ENCODE measurements at places on chromosomes 3 and 15.

DNA sequence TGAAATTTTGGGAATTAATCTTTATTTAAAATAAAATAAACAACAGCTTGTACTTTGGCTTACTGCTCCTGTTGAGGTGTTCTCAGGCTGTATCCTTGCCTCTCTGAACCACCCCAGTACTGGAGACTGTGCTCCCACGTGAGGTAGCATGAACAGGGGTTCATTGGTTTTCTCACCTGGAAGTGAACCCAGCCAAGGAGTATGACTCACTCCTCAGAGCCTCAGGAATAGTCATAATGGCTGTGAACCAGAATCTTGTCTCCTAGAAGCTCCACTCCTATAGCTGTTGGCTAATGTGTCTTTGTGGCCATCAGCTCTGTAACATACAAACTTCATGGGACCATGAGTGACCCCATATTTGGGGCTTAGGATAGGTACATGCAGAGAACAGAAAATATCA lies 122.5 kb upstream of the ST8SIA2 start:
- DNase-seq = no peak

- DNase-seq = no peak
These were observed 18.1 kb upstream of the LEKR1 start for GRCh38 chr3:156808025-156808424.

DNA sequence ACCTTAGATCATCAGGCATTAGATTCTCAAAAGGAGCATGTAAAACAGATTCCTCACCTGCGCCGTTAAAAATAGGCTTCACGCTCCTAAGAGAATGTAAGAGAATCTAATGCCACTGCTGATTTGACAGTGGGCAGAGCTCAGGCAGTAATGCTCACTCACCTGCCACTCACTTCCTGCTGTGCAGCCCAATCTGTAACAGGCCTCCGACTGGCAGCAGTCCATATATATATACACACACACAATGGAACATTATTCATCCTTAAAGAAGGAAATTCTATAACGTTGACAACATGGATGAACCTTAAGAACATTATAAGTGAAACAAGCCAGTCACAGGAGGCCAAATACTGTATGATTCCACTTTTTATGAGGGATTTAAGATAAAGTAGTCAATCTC lies 24.5 kb downstream of the ZNF148 start:
- DNase-seq = no peak

- DNase-seq = no peak
These were observed 1240.2 kb upstream of the ALCAM start for GRCh38 chr3:104126463-104126862.

- DNase-seq = no peak
These were observed 3.1 kb upstream of the CXCR6 start for GRCh38 chr3:45940004-45940780.

- DNase-seq = no peak
These were observed 30.1 kb upstream of the TMEM115 start for GRCh38 chr3:50389414-50389767.

GRCh38 chr3:182713743-182714517 lies 79.4 kb upstream of the ATP11B start:
- DNase-seq = peak; percentile 88

- DNase-seq = peak; percentile 54
These were observed 43.4 kb downstream of the DCP1A start for GRCh38 chr3:53303957-53304356.

- peak; percentile 84 for DNase-seq
These were observed 318.4 kb upstream of the COL8A1 start for GRCh38 chr3:99319961-99320360.

- DNase-seq = peak; percentile 52
These were observed 9.1 kb upstream of the SLC9C1 start for GRCh38 chr3:112302881-112303763.

DNA sequence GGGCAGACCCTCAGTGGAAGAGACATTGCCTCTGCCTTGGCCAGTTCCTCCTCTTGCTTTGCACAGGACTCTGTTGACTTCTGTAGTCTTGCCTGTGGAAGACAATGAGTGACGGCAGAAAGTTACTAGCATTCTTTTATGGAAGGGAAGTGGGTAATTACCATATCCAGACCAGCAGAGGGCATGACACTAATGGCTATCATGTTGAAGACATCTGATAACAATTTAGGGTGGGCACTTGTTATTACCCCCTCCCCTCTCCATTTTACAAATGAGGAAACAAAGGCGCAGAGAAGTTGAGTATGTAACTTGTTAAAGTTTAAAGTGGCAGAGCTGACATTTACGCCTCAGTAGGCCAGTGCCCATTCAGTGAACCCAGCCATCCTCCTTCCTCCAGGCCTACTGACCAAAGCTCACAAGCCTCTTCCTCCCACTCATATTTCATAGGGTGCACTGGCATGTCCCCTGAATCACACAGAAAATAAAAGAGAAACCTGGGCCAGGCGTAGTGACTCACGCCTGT lies 48.2 kb upstream of the FMN1 start:
- peak; percentile 54 for DNase-seq

DNA sequence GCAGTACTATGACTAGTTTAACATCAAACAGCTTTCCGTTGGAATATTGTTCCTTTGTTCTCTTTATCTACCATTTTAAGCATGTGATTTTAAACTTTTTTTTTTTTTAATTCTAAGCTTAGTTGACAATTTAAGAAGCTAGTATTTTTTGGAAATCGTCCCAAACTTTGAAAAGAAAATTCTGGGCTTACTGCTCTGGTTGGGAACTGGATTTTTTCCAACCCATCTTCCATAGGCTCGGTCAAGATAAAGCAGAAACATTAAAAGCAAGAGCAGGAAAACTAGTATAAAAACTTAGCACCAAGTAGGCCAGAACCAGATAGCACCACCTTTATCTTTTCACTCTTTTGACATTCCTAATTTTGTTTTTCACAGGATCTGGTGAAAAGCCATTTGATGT lies 49.9 kb downstream of the TSC22D2 start:
- DNase-seq = no peak

GRCh38 chr15:80698676-80699075 lies 3.6 kb downstream of the ABHD17C start:
- DNase-seq = peak; percentile 30

- DNase-seq = no peak
These were observed 56.3 kb upstream of the ITGA11 start for GRCh38 chr15:68488290-68488689.

- peak; percentile 69 for DNase-seq
These were observed 26.3 kb upstream of the DYNC1LI1 start for GRCh38 chr3:32596909-32597369.

DNA sequence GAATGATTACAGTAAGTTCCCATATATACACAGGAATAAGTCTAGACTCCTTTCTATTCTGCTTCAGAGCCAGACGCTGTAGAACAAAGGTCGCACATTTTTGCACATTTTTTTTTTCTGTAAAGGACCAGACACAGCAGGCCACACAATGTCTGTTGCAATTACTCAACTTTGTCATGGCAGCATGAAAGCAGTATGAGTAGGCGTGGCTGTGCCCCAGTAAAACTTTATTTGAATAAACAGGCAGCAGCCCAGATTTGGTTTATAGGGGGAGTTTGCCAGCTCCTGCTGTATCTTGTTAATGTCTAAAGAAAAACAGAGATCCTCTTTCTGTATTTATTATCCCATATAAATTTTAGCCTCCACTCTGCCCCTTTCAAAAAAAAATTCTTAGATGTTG lies 708.3 kb downstream of the FHIT start:
- no peak for DNase-seq

GRCh38 chr3:146227486-146227885 lies 23.4 kb downstream of the PLSCR4 start:
- DNase-seq = no peak

GRCh38 chr15:63940966-63941620 lies 105.2 kb downstream of the DAPK2 start:
- no peak for DNase-seq

DNA sequence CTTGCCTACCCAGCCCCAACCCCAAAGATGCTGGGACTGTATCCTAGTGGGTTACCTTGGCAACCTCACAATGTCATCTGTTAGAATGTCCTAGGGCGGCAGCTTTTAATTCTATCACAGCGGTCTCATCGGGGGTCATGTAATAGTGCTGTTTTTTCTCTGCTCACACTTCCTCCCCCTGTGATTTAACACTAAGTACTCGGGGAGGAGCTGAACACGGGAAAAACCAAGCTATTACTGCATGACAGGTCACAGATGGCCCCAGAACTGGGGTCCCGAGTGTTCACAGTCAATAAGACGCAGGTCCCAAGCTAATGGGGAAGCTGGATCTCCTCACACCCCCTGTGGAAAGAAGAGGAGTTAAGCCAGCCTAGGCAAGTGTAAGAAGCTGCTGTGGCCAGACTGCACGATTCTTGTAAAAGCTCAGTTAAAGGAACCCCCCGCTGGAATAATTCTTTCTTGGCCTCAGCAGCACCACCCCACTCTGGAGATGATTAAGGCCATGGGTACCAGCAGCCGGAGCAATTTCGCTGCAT lies 2.5 kb upstream of the RFTN1 start:
- no peak for DNase-seq

- DNase-seq = peak; percentile 75
These were observed 57.3 kb upstream of the RNF7 start for GRCh38 chr3:141680620-141681389.

- no peak for DNase-seq
These were observed 19.2 kb downstream of the KLF13 start for GRCh38 chr15:31345606-31346366.

GRCh38 chr3:117105686-117106085 lies 396.1 kb downstream of the TUSC7 start:
- peak; percentile 10 for DNase-seq

DNA sequence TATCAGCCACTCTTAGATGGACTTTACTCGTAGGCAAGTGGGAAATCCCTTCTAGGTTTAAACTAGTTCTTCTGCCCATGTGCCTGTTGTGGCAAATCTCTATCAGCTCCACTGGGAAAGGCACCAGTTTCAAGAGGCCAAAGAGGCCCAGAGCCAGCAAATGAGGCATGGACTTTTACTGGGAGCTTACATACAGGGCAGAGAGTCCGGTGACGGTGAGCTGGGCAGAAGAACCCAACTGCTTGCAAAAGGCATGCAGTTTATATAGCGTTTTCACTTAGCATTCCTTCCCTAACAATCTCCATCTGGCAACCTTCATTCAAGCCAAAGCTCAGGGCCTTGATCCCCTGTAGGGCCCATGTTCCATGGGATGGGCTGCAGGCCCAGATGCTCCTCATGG lies 93.0 kb upstream of the C3orf80 start:
- no peak for DNase-seq

GRCh38 chr15:71199384-71200351 lies 84.4 kb downstream of the THSD4 start:
- DNase-seq = no peak
